NCI-H1092 (cell line): ENCODE measurements at places on chromosomes 2 and 18.

DNA sequence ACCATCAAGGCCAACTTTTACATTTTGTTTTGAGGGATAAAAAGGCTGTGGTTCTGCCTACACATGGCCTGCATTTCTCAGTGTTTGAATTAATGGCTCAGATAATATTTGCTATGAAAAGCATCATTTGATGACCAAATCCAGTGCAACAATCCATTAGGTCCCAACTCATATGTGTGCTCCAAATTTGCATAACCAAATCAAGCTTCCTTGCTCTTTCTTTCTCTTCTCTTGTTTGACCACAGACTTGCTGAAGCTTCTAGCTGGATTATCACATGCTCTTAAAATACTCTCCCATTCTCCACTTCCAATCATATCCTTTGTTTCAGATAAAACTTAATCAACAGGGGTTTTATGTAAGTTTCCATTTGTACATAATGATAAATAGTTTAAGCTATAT, 147.0 kb downstream of the TCF4 start:
- DNase-seq = no peak

DNA sequence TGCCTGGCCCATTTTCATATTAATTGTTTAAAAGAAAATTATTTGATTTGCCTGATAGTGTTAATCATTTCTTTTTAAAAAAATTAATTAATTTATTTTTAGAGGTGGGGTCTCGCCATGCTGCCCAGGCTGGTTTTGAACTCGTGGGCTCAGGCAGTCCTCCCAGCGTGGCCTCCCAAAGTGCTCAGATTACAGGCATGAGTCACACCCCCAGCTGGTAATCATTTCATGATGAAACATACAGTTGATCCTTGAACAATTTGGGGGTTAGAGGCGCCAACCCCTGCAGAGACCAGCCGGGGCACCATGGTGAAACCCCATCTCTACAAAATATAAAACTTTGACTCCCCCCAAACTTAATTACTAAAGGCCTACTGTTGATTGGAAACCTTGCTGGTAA, 7.9 kb downstream of the GPN1 start:
- DNase-seq = no peak

DNA sequence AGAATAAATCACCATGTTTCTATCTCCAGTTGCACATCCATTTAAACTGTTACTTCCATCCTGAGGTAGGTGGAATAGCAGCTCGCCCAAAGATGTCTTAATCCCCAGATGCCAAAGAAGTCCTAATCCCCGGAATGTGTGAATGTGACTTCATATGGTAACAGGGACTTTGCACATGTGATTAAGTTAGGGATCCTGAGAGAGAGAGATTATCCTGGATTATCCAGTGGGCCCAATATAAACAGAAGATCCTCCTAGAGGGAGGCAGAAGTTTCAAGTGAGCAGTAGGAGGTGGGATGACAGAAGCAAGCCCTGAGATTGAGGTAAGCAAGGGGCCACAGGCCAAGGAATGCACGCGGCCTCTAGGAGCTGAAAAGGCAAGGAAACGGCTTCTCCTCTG, 19.8 kb downstream of the CREG2 start:
- no peak for DNase-seq

GRCh38 chr2:208489687-208490086, 83.1 kb downstream of the PTH2R start:
- peak; percentile 70 for DNase-seq

DNA sequence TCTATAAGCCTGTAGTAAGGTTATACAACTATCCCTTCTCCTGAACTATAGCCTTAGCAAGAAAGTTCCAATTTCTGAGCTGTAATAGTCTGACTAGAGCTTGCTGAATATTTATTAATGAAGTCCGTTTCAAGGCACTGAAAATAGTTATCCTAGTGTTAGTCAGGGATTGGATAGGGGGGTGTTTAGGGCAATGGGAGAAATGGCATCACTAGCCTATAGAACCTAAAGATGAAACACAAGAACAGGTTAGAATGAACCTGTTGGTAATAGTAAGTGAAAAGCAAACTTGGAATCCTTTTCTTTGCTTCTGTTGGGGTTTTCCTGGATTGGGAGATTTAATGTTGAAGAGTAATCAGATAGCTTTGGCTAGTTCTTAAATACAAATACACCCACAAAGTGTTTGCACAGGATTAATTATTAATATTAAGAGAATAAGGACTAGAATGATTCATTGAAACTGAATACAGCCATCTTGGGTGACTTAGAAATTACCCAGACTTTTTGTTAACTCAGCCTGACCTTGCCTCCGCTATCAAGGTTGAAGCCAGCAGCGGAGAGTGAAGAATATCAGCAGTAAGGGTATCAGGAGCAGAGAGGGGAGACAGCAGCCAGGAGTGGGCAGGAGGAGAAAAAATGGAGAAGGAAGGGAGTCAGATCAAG, 14.4 kb downstream of the CCNT2 start:
- DNase-seq = no peak

DNA sequence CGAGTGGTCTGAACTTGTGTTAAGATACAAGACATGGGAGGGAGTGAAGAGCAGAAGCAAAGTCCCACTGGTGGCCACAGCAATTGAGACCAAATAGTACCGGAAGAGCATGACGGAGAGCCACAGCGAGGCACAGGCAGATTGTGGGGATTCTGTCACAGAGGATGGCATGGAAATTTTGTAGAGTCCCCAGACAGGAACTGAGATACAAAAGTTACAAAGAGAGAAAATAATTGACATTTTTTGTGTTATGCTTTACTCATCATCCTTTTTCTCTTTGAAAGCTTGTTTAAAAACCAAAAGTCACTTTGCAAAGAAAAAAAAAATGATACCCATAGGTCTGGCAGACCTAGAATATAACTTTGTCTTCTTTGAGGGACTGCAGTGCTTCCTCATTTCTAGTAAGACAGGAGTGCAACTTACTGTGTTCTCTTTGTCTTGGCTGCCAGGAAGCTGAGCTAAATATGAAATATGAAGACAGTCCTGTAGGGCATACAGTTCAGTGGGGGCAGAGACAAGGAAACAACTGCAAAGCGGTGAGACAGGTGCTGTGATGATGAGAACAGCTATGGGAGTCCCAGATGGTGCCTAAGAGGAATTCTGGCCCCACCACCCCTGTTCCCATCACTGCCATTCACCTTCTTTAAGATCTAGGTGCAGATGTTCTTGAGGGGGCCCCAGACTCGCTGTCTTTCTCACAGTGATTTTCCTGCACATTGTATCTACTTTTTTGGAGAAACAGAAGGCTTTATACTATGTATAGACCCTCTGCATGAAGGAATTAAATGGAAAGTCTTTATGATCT, 5.2 kb downstream of the ARHGAP25 start:
- no peak for DNase-seq

DNA sequence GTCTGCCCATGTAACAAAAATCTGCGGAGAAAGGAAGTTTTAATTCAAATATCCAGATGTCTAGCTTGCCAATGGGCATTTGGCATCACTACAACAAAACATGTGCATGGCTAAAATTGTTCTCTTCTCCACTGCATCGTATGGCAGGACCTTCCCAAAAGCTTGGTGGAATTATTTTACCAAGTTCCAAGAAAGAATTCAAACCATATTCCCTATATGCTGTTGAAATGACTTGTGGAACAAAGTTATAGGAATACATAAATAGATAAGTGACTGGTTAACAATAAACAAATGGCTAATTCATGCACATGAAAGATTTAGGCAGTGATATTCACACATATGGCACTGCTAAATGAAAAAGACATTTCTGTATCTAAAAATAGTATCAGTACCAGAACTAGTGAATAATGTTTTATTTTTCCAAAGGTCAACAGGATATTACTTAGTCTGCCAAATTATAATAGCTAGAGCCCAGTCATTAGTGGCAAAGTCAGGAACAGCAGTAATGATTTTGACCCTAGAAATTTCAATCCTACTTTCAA, 425.4 kb upstream of the VRK2 start:
- DNase-seq = no peak

DNA sequence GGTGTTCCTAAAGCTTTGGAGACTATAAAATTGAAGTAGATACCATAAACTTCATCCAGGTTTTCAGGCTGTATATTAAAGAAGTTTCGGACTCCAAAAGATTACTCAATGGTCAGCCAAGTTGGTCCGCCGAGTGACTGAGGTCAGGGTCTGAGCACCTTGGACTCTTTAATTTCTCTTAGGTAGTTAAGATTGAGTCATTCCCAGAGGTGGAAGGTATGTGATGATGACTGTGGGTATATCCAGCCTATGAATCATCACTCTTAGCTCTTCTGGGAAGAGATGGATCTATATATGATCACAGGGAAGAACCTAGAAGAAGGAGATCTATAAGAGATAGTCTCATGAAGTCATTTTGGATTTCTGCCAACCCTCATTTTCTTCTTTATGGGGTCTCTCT, 3.3 kb downstream of the ITGA6 start:
- no peak for DNase-seq

GRCh38 chr18:58188996-58189395, 145.0 kb downstream of the NEDD4L start:
- no peak for DNase-seq

DNA sequence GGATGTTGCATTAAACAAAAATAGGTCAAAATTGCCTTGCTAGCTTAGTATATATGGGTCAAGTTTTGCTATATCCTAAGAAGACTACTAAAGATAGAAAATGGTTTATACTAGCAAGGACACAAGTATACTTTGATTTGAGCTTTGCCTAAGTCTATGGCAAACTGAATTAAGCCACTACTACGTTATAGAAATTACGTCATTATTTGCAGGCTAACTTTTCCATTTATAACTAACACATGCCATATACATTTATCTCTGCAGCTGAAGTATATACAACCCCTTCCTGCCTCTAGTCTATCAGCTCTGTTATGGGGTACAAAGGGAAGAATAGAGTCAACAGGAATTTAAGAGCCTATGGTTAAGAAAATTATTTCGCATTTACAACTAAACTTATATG, 16.2 kb downstream of the YWHAQ start:
- DNase-seq = no peak
